ENCODE measurements at places on chromosomes 2 and 18.

- DNase-seq, result no peak
Observed at GRCh38 chr18:59822612-59823550, 76.9 kb upstream of the PMAIP1 start.

GRCh38 chr2:88755836-88756235 lies 64.4 kb downstream of the RPIA start:
- DNase-seq, result no peak

DNA sequence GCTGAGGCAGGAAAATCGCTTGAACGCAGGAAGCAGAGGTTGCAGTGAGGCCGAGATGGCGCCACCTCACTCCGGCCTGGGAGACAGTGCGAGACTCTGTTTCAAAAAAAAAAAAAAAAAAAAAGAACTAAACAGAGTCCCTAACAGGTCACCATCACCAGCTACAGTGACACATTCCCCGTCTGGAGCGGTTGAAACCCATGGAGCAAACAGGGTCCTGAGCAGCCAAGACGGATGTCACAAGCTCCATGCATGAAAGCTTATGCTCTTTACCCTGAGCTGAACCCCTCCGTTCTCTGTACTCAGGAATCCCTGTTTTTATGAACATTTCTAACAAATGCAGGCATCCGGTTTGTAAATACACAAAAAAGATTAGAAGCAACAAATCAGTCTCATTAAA lies 55.9 kb upstream of the LAPTM4A start:
- DNase-seq, result no peak

GRCh38 chr2:234873828-234874173 lies 78.0 kb upstream of the SH3BP4 start:
- DNase-seq, result no peak

GRCh38 chr2:53829273-53829979 lies 30.3 kb downstream of the GPR75 start:
- DNase-seq, result no peak

- no peak for DNase-seq
Observed at GRCh38 chr2:162926907-162927306, 88.3 kb upstream of the KCNH7 start.

DNA sequence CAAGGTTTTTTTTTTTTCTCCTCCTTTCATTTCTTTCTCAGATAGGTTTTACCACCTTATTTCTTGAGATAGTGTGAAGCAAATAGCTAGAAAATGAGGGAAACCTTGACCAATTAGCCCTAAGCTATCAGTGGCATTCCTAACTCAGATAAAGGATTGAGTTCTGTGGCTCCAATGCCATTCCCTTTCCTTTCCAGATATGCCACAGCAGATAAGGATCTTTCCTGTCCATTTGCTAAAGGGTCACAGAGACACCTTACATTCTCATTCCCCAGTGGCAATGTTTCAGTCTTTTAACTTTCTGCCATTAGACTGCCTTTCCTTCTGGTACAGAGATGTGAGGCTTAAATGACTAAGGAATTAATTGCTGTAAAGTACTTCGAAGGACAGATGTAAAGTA lies 81.7 kb downstream of the MGAT5 start:
- no peak for DNase-seq

- DNase-seq, result no peak
Observed at GRCh38 chr2:11562476-11562875, 28.6 kb downstream of the GREB1 start.

DNA sequence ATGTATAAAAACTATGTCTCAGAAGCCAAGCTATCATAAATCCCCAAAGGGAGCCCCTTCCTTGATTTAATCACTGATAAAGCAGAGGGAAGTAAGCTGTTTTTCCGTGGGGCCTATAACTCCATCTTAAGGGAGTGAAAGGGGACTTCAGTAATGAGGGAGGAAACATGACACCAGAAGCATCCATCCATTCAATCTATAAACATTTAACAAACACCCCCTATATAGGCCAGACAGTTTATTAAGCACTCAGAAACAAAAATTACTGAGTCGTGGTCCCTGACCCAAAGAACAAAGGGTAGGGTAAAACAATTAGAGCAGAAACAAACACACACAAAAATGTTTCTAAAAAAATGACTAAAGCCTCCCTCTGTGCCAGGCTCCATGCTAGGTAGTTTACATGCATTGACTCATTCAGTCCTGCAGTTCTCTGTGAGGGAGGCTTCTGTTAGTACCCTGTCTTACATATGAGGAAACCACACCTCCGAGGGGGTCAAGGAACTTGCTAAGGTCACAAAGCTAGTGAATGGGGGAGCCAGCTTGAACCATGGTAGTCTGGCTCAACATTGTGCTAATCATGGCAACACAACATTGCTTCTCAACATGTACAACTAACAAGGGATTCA lies 472.1 kb downstream of the CDH2 start:
- DNase-seq, result no peak

DNA sequence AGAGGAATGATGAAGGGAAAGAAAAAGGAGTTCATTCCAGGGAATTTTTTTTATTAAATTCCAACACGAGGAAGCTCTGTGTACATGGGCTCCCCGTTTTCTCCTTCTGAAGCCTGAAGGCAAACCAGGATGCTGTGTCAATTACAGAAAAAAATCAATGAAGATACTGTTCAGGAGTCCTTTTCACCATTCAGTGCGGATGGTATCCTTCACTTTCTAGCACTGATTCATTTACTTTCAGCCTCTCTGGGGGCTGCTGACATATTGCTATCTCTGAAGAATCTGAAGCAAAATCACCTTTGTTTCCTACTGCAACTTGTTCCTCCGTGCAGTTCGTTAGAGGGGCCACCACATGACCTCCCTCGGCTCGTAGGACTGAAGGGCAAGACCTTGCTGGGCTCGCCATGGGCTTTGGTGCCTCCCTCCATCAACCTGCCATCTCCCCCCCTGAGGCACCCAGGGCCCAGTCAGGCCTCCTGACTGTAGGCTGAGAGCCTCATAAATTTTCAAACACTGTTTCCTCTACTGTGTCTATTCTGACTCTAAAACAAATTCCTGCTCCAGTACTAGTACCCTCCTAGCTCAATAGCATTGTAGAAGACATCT lies 25.5 kb upstream of the ST8SIA3 start:
- no peak for DNase-seq

GRCh38 chr18:61651880-61652268 lies 240.9 kb downstream of the RNF152 start:
- DNase-seq, result no peak

- no peak for DNase-seq
Observed at GRCh38 chr2:216594081-216594480, 39.1 kb upstream of the IGFBP2 start.

- no peak for DNase-seq
Observed at GRCh38 chr2:168207851-168208250, 39.5 kb downstream of the STK39 start.

DNA sequence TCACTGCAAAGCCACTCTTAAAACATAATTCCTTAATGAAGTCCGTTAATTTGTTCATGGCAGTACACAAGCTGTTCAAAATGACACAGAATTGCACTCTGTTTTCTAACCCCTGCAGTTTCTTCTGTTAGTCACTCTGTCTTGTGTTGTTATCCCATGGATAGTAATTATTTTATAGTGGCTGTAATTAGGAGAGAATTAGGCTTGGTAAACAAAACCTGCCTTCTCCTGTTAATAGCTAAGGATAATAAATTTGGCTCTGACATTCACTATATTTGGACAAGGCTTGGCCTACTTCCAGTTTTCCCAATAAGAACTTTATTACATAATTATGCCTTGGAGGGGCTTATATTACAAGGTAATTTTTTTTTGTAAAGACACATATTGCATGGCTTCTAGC lies 330.3 kb upstream of the FIGN start:
- DNase-seq, result no peak

DNA sequence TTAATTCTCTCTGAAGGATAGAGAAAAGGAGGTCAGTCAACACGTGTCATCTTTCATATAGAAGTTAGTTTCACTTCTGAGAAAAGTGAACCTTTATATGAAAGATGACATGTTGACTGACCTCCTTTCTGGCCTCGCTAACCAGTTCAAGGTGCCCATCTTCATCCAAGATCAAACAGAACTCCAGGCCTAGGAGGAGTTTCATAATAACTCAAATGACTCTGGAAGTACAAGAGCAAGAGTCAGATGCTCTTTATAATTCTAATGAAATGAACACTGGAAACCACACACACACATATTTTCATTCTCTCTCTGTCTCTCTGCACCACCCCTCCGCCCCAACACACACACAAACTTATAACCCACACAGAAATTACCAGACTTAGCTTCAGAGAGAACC lies 16.3 kb downstream of the ANKRD44 start:
- DNase-seq, result no peak

- DNase-seq, result no peak
Observed at GRCh38 chr18:8801263-8801901, 96.0 kb downstream of the MTCL1 start.

DNA sequence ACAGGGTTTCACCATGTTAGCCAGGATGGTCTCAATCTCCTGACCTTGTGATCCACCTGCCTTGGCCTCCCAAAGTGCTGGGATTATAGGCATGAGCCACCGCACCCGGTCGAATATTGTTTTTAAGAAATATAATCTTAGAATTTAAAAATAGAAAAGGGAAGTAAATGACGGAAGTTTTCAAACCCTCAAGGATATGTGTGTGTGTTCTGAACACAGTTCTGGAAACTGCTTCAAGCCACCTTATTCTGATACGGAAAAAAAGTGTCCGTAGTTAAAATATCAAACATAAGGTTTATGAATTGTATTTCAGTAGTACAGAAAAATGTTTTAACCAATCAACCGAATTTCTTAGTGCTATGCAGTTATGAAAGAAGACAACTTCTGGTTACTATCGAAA lies 115.9 kb downstream of the UPP2 start:
- DNase-seq, result no peak

GRCh38 chr2:11073251-11073650 lies 82.0 kb upstream of the SLC66A3 start:
- DNase-seq, result peak; percentile 16

DNA sequence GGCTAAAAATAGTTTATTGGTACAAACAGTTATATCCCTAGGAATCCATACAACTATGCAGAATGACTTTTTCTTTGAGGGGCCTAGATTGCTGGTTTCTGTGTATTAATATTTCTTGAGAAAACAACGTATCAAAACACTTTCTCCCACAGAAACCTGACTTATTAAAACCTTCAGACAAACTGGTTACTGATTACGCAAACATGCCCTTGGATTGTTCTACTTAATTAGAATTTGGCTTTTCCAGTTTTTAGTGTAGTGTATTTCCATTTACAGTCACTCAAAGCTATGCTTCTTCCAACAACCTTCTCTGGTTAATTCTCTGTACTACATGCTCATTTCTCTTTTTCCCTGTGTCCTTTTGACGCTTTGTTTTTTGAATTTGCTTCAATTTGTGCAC lies 20.0 kb downstream of the VAPA start:
- no peak for DNase-seq

DNA sequence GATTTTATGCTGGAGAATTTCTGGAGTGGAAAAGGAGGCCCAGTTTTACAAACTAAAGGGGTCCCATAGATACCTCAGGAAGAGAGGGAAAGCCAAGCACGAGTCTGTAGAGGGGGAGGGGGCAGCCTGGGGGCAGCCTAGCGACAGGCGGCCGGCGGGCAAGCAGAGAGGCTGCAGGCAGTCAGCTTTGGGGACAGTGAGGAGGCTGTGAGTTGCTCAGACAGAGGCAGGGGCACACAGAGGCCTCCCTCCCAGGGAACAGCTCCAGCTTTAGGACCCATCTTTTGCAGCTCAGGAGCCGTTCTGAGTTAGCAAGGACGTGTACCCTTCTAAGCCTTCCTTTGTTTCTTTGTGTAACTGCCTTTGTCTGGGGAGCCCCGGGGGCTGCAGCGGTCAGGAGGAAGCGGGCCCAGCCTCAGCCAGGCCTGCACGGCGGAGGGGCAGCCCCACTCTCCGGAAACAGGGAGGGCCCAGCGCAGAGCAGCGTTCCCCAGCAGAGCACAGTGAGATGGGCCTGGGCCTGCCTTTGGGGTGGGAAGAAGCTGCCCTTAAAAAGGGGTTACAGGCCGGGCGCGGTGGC lies 41.1 kb upstream of the RALBP1 start:
- no peak for DNase-seq

DNA sequence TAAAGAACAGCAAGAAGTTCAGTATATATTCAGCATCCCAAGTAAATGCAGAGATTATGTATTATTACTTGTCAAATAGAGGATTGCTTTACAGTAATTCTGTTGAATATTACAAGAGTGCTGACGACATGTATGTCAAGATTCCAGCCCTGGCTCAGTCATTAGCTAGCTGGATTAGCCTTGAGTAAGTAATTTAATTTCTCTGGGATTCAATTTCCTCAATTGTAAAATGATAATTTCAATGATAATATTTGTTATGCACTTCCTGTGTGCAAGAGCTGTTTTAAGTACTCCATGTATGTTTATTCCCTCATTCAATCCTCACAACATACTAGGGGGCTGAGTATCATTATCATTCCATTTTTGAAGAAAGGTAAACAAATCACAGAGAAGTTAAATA lies 44.0 kb downstream of the TCF4 start:
- DNase-seq, result no peak
